ENCODE measurements at places on chromosomes 6 and 20.

DNA sequence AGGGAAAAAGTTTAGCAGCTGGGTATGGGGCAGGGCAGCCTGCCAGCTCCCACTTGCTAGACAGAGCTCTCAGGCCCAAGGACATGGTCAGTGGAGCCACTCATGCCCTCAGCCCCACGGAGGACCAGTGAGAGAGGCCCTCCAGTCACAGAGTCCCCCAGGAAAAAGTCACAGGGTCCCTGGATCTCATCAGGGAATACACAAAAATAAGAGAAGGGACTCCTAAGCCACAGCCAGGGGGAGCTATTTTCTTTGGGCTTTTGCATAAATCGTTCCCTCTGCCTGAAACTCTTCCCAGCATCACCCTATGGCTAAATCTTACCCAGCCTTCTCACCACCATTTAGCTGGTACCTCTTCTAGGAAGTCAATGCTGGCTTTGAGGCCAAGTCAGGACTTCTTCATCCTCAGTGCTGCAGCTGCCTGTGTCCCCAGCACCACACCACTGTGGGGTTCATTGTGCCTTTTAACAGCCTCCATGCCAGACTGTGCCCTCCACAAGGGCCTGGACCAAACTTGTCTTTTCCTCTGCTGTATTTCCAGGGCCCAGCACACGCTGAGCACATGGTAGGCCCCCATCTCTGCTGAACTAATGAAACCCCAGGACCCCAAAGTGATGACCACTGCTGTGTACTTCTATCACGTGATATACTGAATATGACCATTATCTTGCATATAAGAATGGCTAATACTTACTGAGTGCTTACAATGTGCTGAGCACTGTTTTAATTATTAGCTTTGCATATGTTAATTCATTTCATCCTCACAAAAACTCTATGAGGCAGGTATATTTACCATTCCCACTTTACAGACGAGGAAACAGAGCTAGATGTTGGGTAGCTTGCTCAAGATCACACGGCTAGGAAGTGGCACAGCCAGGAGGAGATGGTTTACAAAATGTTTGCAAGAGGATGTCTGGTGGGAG lies 2.0 kb downstream of the ZNF335 start:
- no peak for ATAC-seq

- no peak for ATAC-seq
Measured at GRCh38 chr20:8005575-8006366, 13.8 kb downstream of the TMX4 start.

DNA sequence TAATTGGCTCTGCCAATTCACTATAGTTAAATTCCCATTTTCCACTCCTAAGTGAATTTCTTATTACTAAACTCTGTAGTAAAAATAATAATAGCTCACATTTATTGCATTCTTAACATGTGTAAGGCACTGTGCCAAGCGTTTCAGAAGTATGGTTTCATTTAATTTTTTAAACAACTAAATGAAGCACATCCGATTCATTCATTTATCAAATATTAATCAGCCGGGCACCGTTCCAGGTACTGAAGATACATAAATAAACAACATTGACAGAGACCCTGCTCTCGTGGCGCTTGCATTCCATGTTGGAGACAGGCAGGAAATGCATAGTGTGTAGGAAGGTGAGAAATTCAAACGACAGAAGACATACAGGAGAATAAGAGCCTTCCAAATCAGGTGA lies 423.2 kb upstream of the JARID2 start:
- no peak for ATAC-seq

GRCh38 chr20:301886-302848 lies 4.8 kb downstream of the ZCCHC3 start:
- ATAC-seq, result no peak

- no peak for ATAC-seq
Measured at GRCh38 chr6:105301756-105302616, 100.9 kb downstream of the PREP start.

GRCh38 chr20:19252451-19253120 lies 40.1 kb downstream of the SLC24A3 start:
- no peak for ATAC-seq

GRCh38 chr6:121858310-121858709 lies 422.9 kb downstream of the GJA1 start:
- no peak for ATAC-seq

DNA sequence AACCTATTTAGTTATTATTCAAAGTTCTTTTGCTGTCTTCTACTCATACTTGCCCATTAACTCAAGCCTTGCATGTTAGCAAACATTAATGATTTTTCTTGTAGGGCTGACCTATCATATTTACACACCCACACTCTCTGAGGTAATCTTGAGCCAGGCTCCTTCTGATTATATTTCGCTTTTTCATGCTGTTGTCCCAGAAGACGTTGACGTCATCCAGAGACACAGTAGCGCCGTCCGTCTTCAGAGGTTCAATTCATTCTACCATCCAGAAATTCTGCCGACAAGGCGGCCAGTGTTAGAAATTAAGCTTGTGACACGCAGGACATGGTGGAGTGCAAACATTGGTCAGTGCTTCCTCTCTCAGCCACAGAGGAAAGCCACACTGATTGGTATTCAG lies 584.7 kb downstream of the BMP2 start:
- ATAC-seq, result no peak

DNA sequence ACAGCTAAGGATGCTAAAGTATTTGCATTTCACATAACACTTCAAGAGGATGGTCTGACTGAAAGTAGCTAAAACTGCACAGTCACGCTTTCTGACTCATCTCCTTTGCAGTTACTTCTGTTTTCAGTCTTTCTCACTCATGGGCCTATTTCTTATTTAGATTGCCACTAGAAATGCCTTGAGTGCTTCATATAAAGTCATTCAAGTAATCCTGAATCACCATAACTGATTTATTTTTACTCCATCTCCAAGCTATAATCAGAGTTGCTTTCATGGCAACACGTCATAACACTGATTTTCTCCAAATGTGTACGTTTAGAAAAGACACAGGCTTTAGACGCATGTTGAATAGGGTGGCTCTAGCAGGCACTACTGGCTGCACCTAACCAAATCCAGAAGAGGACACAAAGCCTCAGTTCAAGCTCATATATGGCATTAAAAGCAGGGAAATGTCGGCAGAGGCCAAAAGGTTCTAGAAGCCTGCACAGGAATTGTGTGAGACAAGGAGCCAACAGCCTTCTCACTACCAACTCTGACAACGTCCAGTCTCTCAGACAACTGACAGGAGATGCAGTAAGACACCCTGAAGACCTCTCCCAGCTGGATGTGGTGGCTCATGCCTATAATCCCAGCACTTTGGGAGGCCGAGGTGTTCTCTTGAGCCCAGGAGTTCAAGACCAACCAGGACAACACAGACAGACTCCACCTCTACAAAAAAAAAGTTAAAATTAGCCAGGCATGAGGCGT lies 64.1 kb upstream of the BEND6 start:
- ATAC-seq, result peak; percentile 67

GRCh38 chr20:54172856-54173652 lies 732 bp downstream of the CYP24A1 start:
- no peak for ATAC-seq

GRCh38 chr6:143882401-143882930 lies 18.2 kb downstream of the ZC2HC1B start:
- ATAC-seq, result no peak

GRCh38 chr6:50851049-50851845 lies 32.6 kb downstream of the TFAP2B start:
- no peak for ATAC-seq

DNA sequence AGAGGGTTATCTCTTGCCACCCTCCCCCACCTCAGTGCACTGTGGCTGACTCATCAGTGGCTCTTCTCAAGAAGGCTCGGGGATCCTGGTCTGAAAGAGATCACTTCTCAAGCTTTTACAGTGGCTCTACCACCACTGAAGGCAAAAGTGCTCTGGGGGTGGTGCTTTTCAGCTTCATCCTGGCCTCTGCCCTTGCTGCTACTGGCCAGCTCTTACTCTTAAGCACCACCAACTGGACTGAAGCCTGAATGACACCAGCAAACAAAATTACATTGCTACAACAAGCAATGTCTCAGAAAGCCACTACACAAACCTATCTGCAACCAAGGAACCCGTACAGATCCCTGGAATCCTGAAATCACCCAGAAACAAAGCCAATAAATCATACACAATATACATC lies 402.1 kb downstream of the EPHA7 start:
- ATAC-seq, result no peak

DNA sequence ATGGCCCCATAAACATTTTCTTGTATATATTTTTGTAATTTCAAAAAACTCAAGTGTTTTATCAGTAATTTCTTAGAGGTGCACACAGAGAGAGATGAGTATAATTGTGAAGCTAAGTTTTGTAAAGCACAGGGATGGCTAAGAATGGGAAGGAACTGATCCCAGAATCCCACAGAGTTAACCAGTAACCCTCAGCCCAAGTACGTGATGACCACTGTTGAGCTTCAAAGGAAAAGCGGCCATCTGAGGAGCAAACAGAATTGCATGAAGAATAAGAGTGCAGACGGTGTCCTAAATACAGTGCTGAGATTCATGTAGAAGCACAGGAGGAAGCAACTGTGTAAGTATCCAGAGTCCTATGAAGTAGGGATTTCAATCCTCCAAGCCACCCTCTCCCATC lies 28.1 kb upstream of the HLA-C start:
- no peak for ATAC-seq

DNA sequence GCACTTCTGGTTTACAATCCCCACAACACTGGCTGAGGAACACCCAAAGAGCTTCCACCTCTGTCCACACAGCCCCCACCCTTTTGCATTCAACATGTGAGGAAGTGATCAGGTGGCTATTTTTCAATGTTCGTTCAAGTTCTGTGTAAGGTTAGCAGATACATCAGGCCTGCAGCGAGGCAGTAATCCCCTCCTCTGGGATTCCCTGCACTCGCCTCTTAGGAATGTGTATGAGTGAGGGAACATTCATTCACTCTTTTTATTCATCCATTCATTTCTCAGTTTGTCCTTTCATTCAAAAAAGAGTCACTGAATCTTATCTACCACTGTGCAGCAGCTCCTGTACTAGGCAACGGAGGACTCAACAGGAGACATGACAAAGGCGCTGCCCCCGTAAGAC lies 236.4 kb upstream of the PRDM1 start:
- no peak for ATAC-seq

GRCh38 chr6:168171673-168172353 lies 92.8 kb upstream of the FRMD1 start:
- ATAC-seq, result no peak

GRCh38 chr6:61977947-61978346 lies 308.1 kb downstream of the KHDRBS2 start:
- no peak for ATAC-seq

DNA sequence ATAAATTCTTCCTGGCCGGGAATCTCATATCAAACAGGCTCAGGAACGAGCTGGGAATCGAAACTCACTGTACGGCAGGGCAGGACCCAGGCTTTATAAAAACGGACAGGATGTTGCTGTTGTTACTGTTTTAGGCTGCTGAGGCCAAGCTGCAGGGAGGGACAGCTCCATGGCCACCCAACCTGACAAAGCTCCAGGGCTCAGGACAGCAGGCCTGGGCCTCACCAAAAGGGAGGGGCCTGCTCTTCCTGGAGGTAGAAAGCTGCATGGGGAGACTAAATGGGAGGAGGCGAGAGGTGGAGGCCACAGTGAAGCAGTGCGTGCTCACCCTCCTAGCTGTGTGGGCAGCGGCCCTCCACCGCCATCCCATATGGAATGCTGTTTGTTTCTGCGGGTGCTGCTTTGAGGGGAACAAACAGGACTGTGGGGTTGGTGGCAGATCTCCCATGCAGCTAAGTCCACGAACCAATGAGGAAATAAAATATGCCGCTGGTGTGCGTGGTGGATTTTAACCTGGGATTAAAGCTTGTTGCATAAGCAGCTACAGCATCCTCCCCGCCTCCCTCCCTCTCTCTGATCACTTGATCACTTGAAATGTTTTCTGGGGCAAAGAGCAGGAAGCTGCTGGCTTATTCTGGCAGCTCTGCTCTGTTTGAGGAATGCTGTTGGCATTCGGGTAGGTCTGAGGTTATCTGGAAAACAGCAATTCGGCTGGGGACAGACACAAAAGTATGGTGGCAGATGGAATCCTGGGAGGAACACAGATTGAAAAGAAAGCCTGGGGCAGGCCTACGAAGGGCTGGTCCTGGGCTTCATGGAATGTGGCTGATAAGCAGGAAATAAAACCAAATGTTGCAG lies 2.4 kb upstream of the ZMYND8 start:
- ATAC-seq, result no peak

- ATAC-seq, result peak; percentile 42
Measured at GRCh38 chr6:110814102-110815014, 911 bp downstream of the CDK19 start.
